Activated naive CD4-positive, alpha-beta T cell treated with anti-CD3 and anti-CD28 coated beads, Interleukin-2, amount 50 U/mL, for 72 hours (primary cell): ENCODE measurements at places on chromosomes 3 and 15. TPM values are rescaled to one million over a fixed set of nuclear protein-coding genes. Genes with fewer than 3 reads are reported as not detected.

GRCh38 chr3:151477591-151478334, 16.9 kb upstream of the IGSF10 start:
- DNase-seq: no peak

DNA sequence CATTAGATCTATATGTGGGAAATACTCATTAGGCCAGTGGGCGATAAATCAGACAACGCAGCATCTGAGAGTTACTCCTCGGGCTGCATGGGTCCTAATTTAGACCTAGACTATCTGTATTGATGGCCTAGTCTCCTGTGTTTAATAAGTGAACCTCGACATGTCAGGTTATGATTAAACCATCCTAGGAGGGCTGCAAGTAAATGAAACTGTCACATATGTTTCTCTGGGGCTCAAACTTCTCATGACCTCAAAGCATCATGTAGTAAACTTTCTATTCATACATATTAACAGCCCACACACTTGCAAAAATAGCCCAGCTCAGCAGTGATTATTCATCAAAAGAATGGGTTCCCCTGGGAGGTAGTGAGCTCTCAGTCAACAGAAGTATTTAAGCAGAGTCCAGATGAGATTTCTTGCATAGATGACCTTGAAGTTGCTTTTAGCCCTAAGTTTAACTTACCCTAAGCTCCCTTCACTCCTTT, 51.6 kb downstream of the RAB11A start:
- DNase-seq: no peak

The DLL4 gene
- total RNA-seq: 0.16 TPM

The DISP2 gene
- total RNA-seq: 0.06 TPM

DNA sequence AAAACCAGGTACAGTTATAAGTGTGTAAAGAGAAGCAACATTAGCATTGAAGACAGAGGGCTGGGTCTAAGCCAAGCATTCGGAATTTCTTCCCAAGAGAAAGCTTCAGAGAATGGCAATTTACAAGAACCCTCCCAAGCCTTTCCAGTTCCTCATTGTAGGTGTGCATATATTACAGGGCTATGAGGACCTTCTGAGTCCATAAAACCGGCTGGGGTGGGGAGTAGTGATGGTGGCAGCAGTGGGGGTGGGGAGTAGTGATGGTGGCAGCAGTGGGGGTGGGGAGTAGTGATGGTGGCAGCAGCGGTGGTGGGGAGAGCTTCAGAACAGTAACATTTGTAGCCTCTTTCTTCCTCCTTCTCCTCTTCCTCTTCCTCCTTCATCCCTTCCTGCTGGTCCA, 368.7 kb upstream of the UMPS start:
- no peak for DNase-seq

DNA sequence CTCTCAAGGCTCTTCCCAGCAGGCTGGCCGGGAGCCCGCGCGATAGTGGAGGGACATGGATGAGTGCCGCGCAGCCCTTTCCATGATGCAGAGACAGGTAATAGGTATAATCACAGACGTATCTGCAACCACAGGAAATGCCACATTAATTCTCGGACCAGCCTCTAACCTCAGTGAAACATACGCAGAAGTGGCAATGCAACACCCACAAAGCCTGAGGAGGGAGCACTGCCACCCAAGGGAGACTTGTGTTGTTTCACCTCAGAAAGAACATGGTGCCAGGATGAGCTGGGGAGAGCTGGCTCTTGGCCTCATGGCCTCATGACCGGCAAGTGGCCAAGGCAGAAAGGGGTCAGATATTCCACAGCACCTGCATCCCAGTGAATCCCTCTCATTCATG, 39.0 kb downstream of the PGPEP1L start:
- no peak for DNase-seq

The IQCH gene
- 2.3 TPM for total RNA-seq

GRCh38 chr3:56864090-56864489, 62.3 kb upstream of the ARHGEF3 start:
- DNase-seq: peak; percentile 61

DNA sequence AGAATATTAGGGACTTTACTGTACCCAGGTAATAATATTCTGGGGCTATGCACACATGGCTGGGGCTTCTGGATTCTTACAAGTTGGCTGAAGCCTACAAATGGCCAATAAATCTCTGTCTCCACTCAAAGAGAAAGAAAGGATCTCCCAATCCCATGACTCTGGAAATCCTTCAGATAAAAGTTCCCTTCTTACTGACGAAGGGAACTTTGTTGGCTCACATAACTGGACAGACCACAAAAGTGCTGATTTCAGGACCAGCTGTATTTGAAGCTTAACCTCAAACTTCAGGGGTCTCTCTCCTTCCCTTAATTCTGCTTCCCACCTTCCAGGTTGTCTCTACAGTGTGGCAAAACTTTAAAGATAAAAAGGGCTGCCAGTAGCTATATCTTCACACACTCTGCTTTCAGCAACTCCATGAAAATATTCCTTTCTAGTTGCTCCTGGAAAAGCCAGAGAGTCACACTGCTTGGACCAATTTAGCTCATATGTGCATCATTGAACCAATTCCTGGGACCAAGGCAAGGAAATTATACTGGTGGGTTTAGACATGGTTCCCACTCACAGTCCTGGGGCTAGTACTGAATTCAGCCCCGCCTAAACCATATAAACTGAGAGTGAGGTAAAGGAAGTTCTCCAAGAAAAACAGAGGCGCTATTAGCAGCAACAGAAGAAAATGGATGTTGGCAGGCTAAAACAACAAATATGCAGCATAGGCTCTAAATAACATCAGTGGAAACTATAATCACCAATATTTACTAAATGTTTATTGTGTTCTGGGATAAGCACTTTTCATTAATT, 290.0 kb upstream of the GADL1 start:
- no peak for DNase-seq

The KLHL40 gene
- total RNA-seq: not detected

The ARPIN gene
- not detected for total RNA-seq

GRCh38 chr3:64220161-64220914, 4.9 kb downstream of the PRICKLE2 start:
- DNase-seq: no peak

DNA sequence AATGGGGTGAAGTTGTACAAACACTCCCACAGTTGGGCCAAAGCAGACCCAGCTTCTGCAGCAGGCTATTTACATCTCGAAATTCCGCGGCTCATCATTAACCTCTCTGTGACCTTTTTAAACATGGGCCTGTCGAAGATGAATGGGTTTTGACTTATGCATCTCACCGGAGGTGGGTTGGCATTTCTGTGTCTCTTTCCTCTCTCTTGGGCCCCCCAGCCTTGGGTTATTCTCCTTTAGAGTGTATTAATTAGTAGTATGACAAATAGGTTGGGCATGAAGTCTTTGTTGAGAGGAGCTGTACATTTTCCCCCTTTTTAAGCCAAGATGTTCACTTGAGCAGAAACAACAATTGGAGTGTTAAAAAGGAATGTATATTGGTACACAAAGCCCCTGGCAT, 9.8 kb downstream of the SMAD6 start:
- DNase-seq: no peak

The SLC28A2 gene
- total RNA-seq: not detected

The SPTSSB gene
- total RNA-seq: not detected

- no peak for DNase-seq
Observed at GRCh38 chr3:153853163-153853562, 268.0 kb upstream of the ARHGEF26 start.

The RASL12 gene
- total RNA-seq: not detected

GRCh38 chr3:113165841-113166240, 45.5 kb upstream of the BOC start:
- no peak for DNase-seq

DNA sequence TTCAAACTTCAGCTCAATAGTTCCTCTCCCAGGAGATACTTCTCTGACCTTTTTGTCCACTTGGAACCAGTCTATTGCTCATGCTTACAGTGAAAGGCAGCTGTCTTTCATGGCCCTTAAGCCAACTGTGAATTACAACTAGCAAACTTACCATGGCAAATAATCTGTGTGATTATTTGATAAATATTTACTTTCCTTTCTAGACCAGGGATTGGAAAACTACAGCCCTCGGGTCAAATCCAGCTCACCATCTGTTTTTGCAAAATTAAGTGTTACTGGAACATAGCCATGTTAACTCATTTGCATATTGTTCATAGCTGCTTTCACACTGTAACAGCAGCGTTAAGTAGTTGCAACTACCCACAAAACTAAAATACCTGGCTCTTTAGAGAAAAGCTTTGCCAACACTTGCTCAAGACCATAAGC, 289.1 kb upstream of the MCTP2 start:
- DNase-seq: no peak

- DNase-seq: no peak
Observed at GRCh38 chr3:104614564-104614963, 752.1 kb upstream of the ALCAM start.
